Adipocyte (in vitro differentiated cells): ENCODE measurements at places on chromosomes 7 and 10.

DNA sequence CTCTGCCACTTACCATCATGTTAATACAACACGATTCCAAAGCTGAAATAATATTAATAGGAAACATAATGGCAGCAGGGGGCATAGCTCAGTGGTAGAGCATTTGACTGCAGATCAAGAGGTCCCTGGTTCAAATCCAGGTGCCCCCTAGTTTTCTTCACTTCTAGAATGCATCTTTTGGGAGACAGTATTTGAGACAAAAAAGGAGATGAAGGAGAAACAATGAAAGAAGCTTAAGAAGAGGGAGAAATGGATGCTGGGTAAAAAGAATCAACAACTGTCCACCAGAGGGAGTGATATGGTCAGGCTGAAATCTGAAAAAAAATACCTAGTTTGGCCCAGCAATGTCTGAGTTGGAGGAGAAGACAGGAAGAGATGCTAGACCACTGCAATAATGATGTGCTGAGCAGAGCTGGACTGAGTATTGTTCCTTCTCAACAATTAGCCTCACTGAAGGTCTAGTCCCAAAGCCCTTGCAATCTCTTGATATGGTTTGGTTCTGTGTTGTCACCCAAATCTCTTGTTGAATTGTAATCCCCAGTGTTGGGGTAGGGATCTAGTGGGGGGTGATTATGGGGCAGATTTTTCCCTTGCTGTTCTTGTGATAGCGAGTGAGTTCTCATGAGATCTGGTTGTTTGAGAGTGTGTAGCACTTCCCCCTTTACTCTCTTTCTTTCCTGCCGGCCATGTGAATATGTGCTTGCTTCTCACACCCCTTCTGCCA, 48.3 kb downstream of the ZNF783 start:
- DNase-seq = peak; percentile 81

GRCh38 chr7:129497156-129497555, 5.2 kb upstream of the SMKR1 start:
- no peak for DNase-seq

DNA sequence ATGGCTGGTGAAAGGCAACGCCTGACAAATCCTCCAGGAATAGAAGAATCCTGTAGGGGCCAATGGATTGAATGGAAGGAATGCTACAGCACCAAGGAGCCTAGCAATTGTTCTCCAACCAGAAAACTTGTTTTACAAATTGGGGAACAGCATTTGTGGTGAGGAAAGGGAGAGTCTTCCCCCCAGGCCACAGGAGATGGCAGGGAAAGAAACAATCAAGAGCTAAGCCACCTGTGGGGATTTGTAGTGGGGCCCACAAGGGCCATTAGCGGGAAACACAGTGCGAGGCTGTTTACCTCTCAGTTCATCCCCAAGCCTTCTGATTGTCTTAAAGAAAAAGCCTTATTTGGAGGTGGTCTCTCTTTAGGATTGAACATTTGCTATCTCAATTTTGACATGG, 48.5 kb upstream of the KCNMA1 start:
- no peak for DNase-seq

DNA sequence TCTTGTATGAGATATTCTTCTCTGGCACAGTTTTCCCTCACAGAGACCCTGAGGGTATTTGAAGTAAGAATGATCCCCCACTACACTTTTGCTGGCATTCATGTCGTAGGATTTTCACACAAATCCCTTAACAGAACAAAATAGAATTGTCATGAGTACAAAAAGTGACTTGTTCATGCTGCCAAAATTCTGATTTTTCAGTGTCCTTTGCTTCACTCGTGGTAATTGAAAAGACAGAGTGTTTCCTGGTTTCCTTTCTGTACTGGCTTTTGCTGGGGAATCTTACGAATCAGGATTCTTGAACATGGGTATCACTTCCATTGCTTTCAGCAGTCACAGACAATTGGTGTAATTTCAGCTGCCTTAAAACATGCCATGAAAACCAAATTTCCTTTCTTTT, 756.3 kb downstream of the REEP3 start:
- DNase-seq = no peak

DNA sequence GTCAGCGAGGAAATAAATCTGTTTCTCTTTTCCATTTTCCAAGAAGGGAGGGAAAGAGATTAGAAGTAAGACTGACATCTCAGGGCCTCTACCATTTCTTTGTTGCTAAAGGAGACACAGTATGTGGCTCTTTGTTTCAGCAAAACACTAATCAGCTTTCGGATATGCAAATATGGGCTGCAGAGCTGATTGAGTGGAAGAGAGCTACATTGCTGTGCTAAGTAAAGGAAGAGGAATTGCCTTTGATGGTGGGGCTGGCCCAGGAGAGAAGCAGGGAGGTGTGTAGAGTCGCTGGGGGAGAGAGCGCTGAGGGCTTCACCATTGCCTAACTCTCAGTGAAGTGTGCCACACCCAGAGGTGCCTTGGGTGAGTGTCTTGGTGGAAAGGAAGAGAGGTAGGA, 284.8 kb downstream of the SDK1 start:
- DNase-seq = no peak

DNA sequence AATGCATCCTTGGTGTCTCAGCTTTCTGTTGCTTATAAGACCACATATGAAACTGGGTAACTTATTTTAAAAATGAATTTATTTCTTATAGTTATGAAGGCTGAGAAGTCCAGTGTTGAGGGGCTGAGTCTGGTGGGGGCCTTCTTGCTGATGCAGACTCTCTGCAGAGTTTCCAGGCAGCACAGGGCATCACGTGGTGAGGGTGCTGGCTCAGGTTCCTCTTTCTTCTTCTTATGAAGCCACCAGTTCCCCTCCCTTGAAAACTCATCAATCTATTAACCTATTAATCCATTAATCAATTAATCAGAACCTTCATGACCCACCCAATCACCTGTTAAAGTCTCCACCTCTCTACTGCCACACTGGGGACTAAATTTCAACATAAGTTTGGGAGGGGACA, 595.6 kb upstream of the NRP1 start:
- no peak for DNase-seq

DNA sequence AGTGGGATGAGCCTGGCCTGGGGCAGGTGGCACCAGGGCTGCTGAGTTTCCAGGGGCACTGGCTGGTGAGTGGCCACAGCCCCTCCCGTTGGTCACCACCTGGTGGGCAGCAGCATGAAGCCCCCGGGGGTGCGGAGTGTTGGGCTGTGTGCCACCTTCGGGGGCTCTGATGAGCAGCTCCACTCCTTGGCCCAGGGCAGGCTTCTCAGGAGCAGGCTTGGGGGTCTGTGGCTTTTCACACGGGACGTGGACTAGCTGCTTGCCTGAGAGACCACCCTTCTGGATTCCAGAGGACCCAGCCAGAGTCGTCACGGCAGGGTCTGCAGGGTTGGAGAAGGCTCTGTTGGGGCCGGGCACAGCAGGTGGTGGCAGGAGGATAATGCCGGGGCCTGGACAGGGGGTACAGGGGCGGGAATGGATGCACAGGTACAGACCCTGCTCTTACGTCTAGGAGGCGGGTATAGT, 193.1 kb downstream of the ADARB2 start:
- DNase-seq = no peak

GRCh38 chr7:156751319-156751718, 110.7 kb downstream of the RNF32 start:
- peak; percentile 55 for DNase-seq

- peak; percentile 32 for DNase-seq
Observed at GRCh38 chr10:5659702-5660528, 6.5 kb downstream of the ASB13 start.

DNA sequence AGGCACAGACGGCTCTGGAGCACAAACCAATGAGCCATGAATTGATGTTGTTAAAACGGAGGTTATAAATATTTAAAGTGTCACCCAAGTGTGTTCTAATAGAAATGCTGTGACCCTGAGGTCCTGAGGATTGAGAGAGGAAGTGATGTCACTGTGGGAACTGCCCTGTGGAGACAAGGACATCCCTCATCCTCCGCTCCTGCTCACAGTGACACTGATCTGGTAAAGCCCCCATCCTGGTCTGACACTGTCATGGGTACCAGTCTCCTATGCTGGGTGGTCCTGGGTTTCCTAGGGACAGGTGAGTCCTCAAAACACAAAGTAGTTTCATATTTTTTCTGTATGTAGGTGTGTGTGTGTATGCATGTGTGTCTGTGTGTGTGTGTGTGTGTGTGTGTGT, 237.9 kb upstream of the PRSS1 start:
- DNase-seq = no peak

- DNase-seq = no peak
Observed at GRCh38 chr10:43685744-43686143, 37.1 kb upstream of the ZNF32 start.
